HEK293T (cell line): ENCODE measurements at places on chromosomes 2 and 18.

- no peak for DNase-seq
These were observed 14.2 kb downstream of the RHBDD1 start for GRCh38 chr2:226850024-226850423.

DNA sequence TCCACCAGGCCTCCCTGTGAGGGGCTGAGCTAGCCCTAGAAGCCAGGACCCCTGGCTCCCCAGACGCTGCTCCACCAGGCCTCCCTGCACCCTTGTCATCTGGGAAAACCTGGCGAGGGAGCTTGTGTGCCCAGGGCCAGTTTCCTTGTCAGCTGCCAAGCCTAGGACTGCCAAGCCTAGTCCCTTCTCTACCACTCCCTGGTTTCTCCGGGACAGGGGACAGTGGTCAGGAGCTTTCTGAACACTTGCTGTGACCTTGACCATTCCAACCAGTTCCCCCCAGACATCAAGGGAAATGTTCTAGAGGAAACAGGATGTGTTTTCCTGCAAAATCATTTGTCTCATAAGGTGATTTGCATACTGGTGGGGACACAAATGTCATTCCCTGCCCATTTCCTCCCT lies 41.3 kb upstream of the MRPL33 start:
- no peak for DNase-seq

DNA sequence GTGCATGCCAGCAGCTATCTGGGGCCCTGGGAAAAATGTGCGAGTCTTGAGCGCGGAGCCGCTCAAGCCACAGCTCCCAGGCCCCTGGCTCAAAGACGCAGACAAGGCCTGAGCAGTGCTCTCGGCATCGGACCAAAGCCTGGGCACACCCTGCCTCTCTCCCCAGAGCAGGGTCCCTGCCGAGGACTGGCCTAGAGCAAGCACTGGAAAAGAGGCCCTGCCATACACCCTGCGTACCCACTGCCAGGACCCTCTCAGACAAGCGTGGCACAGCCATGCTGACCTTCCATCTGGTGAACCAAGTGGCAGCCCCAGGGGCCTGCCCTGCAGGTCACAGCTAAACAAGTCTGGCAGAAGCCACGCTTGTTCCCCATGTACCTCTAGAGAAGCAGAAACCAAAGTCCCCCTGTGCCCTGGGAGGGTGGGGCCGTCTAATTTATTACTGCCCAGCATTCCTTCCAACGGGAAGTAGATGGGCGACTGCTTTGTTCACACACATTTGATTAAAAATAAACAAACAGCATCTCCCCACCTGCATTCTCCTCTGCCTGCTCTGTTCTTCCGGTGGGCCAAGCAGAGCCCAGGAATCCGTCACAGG lies 14.0 kb downstream of the STK25 start:
- no peak for DNase-seq

GRCh38 chr2:15311926-15312325 lies 249.2 kb downstream of the NBAS start:
- DNase-seq: no peak

GRCh38 chr18:76452357-76452756 lies 42.7 kb downstream of the ZNF516 start:
- no peak for DNase-seq

- no peak for DNase-seq
These were observed 1095.1 kb upstream of the GYPC start for GRCh38 chr2:125560855-125561254.

DNA sequence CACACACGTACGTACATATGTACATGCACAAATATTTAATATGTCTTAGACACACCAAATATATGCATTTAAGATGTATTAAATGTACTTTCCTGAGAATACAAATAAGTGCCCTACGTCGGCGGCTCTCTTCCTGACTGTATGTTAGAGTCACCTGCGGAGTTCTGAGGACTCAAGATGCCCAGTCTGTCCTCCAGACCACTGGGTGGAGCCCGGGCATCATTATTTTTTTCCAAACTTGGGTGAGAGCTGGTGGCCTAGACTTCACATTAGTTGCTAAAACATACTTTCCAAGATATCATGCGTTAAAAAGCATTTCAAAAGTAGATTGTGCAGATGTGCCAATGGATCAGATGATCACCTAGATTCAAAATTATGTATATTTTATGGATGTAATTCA lies 2.9 kb downstream of the IL18R1 start:
- no peak for DNase-seq

DNA sequence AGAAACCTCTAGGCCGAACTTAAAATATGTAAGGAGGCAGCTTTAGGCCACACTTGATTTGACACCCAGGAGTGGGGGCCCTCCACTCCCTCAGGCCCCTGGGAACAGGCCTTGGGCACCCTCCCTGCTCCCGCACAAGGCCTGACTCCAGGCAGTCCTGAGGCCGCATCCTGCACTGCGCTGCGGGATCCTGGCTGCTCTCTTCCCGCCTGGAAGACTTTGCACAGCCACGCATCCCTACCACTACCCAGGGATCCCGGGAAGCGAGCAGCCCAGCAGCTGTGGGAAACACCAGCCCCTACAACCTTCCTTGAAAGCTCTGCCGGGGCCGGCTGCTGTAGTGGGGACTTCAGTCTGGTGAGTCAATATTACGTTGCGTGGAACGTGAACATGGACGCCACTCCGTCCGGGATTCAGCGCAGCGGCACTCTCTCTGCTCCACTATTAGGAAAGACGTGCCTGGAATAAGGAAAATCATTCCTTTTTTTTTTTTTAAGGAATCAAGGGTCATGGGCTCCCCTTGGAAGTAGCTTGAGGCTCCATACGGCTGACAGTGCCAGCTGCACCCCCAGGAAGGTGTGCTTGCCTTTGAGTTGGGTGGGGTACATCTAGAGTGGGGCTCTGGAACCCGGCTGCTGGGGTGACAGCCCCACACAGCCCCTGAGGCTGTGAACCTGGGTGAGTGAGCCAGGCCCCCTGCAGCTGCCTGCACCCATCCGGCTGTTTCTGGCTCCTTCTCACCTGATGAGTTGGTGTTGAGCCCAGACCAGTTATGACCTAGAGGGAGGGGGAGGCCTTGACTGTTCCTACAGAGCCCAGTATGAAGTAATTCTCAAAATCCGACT lies 119.2 kb upstream of the TMEM18 start:
- no peak for DNase-seq
